ENCODE measurements at places on chromosomes 16 and 17. TPM values are rescaled to one million over a fixed set of nuclear protein-coding genes. Genes with fewer than 3 reads are reported as not detected.

Gene SHCBP1
- 4.0 TPM for total RNA-seq

Gene EPN3
- total RNA-seq: not detected

GRCh38 chr16:19737306-19738038, 19.4 kb downstream of the IQCK start:
- peaks cover 12% of the 10 kb centered on the region for H3K36me3 ChIP-seq
- H3K4me1 ChIP-seq: no peaks in the 10 kb centered on the region
- no peak overlapping the region for H3K4me3 ChIP-seq
- no peak for DNase-seq

GRCh38 chr17:17361543-17361866, 58.3 kb downstream of the NT5M start:
- no peak overlapping the region for H3K27ac ChIP-seq
- DNase-seq: no peak
- peaks cover 3% of the 10 kb centered on the region for H3K4me1 ChIP-seq
- H3K4me3 ChIP-seq: no peak overlapping the region

DNA sequence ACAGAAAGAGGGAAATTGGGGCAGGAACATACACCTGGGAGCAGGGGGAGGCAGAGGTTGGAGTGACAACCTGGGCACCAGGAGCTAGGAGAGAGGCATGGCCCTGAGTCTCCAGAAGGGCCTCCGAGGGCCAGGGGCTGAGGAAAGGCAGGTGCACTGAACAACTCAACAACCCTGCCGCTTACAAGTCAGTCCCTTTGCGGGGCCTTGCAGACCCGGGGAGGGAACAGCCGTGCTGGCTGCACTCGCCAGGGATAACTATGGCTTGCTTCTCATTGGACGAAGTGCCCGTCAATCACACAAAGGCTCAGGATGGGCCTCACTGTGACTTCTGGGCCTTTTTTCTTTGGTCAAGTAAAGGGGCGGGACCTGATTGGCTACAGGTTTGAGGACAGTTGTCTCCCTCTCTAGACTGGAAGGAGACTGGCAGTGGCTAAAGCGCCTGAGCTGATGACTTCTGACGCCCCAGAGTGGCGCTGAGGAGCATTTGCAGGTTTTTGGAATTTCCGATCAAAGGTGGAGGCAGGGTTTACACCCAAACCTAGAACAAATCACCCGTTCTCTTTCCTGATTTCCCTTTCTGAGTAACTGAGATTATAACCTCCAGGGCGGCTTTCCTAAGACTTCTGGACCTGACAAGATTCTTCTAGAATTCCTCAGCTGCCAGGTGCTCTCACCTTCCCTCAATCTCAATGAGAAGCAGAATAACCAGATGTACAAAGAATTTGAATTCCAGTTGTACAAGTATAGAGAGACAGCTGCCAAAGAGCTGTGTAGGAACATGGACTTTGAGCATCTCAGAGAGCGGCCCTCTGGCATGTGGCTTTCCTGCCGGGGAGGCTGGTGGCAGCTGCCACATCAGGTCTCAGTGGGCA, 27.6 kb upstream of the ST6GALNAC2 start:
- peaks cover 22% of the 10 kb centered on the region for H3K27me3 ChIP-seq
- DNase-seq: no peak
- no peak overlapping the region for H3K27ac ChIP-seq
- H3K36me3 ChIP-seq: peaks cover 3% of the 10 kb centered on the region

- no peak overlapping the region for H3K27ac ChIP-seq
- peaks cover 2% of the 10 kb centered on the region for H3K36me3 ChIP-seq
- H3K4me3 ChIP-seq: no peak overlapping the region
- peaks cover 71% of the 10 kb centered on the region for H3K27me3 ChIP-seq
- DNase-seq: no peak
- no peaks in the 10 kb centered on the region for H3K4me1 ChIP-seq
Observed at GRCh38 chr17:33085256-33085655, 93.6 kb downstream of the SPACA3 start.

DNA sequence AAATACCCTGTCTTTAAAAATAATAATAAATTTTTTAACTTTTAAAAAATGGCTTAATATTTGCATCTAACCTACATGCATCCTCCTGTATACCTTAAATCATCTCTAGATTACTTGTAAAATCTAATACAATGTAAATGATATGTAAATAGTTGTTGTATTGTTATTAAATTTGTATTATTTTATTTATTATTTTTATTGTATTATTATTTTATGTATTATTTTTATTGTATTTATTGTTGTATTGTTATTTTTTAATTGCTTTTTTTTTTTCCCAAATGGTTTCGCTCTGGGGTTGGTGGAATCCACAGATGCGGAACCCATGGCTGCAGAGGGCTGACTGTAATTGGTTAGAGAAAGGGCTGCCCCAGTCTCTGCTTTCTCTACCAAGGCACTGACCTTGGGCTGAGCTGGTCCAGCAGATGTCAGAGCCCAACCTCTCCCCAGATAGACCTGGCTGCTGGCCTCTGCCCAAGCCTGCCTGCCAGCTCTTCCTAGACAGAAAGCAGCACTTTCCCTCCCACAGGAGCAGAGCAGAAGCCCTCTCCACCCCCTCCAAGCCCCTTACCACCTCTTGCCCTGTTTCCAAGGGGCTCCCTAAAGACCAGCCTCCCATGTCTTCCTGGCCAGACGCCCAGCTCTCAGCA, 183.8 kb downstream of the GSG1L start:
- peaks cover 10% of the 10 kb centered on the region for H3K27me3 ChIP-seq
- H3K27ac ChIP-seq: no peak overlapping the region
- DNase-seq: no peak
- no peaks in the 10 kb centered on the region for H3K4me1 ChIP-seq
- no peak overlapping the region for H3K4me3 ChIP-seq

DNA sequence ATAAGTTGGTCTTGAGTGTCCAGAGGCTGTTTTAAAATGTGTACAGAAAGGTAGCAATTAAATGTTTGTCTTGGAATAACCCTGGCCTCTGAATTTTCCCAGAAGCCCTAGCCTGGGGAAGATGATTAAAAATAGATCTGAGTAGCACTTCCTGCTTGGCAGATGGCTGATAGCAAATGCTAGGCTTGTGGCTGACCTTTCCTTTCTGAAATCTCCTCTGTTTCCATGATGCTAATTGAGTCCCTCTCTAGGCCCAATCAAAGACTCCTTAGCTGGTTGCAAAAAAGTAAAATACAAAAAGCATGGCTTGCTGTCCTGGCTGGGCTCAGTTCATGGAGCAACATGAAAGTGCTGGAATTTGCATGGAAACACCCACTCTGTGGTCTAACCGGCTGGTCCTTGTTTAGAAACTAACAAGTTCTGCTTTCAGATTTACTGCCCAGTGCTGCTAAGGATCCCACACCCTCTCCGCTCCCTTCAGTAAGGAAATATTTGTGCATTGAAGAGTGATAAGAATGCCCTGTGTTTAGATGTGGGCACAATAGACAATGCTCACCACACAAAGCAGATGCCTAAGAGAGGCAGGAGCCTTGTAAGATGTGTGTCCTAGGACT, 40.8 kb downstream of the YPEL2 start:
- peak overlapping the region; percentile 75 for H3K27ac ChIP-seq
- no peak for DNase-seq
- H3K27me3 ChIP-seq: no peaks in the 10 kb centered on the region
- H3K36me3 ChIP-seq: no peaks in the 10 kb centered on the region
- H3K4me3 ChIP-seq: peak overlapping the region; percentile 43

Gene ZNF207
- 269 TPM for total RNA-seq

- no peak overlapping the region for H3K4me3 ChIP-seq
- H3K4me1 ChIP-seq: peaks cover 5% of the 10 kb centered on the region
Observed at GRCh38 chr17:78959803-78960202, 19.9 kb downstream of the LGALS3BP start.

- no peaks in the 10 kb centered on the region for H3K27me3 ChIP-seq
- no peak for DNase-seq
- H3K36me3 ChIP-seq: peaks cover 15% of the 10 kb centered on the region
- H3K27ac ChIP-seq: peak overlapping the region; percentile 86
Observed at GRCh38 chr17:2070241-2071023, 15.5 kb downstream of the HIC1 start.

Gene SLC12A3
- total RNA-seq: not detected

Gene KRT28
- total RNA-seq: not detected

Gene PIK3R5
- 177 TPM for total RNA-seq

All from T-helper 17 cell (primary cell).